ENCODE measurements at places on chromosomes 12 and 14. TPM values are rescaled to one million over a fixed set of nuclear protein-coding genes. Genes with fewer than 3 reads are reported as not detected.

Gene SLC17A8
- 0.37 TPM for total RNA-seq

Gene CNTN1
- 12.0 TPM for total RNA-seq

Gene NUMB
- 78.7 TPM for total RNA-seq

Gene P2RX2
- total RNA-seq = 2.7 TPM

Gene OR4Q2
- total RNA-seq = not detected

Gene WDHD1
- 10.4 TPM for total RNA-seq

Gene NKX2-1
- 0.79 TPM for total RNA-seq

Gene KIAA0586
- total RNA-seq = 46.2 TPM

Gene GPRC5A
- total RNA-seq = 2.7 TPM

Gene GCN1
- total RNA-seq = 164 TPM

Gene LTB4R2
- 23.4 TPM for total RNA-seq

Gene NTN4
- 43.8 TPM for total RNA-seq

Gene POP5
- total RNA-seq = 36.7 TPM

Gene ZNF385A
- total RNA-seq = 3.5 TPM

Gene CD4
- 4.5 TPM for total RNA-seq

Gene FSCB
- total RNA-seq = 69.1 TPM

Gene ETFRF1
- total RNA-seq = 47.6 TPM

Gene CLEC2D
- total RNA-seq = 32.1 TPM

Gene DLST
- total RNA-seq = 98.1 TPM

Gene GLIPR1L1
- total RNA-seq = 9.1 TPM

Gene C14orf132
- total RNA-seq = 1.4 TPM

Gene CMA1
- total RNA-seq = not detected

Gene DYNC1H1
- 538 TPM for total RNA-seq

Gene SLC16A7
- total RNA-seq = 15.9 TPM

Gene SMCO2
- total RNA-seq = not detected

Gene SDSL
- total RNA-seq = 25.2 TPM

Gene FOXN4
- total RNA-seq = 9.0 TPM

Gene C14orf180
- 0.16 TPM for total RNA-seq

Gene TSHR
- 0.87 TPM for total RNA-seq

Gene RASSF9
- total RNA-seq = 0.63 TPM

Gene TTC6
- total RNA-seq = 11.2 TPM

Gene ABCD4
- 89.4 TPM for total RNA-seq

Gene BTG1
- 23.8 TPM for total RNA-seq

Gene ITFG2
- 54.1 TPM for total RNA-seq

Gene MMP14
- total RNA-seq = 35.8 TPM

Gene VDR
- 1.4 TPM for total RNA-seq

Gene LRRK2
- total RNA-seq = 5.1 TPM

Gene KLRD1
- 0.87 TPM for total RNA-seq

Gene HOXC12
- not detected for total RNA-seq

Gene POLE2
- total RNA-seq = 13.4 TPM

Data from testis (tissue), 5 donors.